ENCODE measurements at places on chromosomes 12 and 14.
A peak's percentile ranks its signal among the peaks of the same experiment; 100 is the strongest.

DNA sequence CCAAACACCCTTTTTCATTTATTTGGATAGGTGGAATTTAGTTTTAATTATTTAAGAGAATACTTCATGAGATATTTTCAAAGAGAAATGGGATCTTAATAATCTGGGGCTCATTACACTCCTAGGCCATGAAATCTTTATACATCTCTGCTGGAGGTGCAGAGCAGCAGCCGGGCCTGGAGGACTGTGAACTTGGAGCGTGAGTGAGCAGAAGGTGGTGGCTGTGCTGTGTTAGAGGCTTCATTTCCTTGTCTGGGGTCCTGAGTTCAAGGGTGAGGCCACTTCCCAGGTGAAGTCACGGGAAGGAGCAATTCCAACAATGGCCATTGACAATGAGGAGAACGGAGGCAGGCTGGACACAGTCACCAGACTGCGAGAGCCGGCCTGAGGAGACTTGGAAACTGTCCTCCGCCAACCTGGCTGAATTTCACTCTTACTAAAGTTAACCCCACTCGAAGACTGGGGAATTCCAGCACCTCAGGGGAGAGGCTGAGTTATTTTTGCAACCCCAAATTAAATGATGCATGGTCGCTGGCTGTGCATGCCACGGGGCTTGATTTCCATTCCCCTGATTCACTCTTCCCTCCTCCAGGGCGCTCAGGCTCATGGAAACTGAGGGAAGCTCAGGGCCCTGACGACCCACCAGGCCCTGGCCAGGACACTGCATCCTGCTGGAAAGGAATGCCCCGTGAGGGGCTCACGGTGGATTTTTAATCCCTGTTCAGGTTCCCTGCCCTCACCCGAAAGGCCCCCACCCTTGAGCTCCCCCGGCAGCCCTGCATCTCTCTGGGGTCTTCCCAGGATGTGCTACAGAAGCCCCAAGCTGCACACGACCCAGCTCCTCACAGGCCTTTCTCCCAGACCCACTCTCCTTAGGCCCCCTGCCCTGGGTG, 22.6 kb upstream of the TRAF3 start:
- no peak for DNase-seq

DNA sequence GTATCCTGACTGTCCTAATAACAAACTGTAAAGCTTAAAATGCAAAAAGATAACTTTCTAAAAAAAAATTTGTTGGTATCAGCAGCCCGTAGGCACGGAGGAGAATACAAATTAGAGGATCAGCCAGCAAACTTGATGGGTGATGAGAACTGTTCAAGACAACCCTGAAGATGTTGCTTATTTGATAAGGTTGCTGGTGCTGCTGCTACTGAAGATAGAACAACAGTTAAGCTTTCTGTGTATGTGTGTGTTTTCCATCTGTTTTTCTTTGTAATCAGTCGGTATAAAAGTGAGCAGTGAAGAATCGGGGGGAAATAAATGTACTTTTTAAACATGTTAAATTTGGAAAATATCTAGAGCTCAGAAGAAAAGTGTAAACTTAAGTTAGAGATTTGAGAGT, 67.4 kb upstream of the POC1B start:
- DNase-seq, result no peak

DNA sequence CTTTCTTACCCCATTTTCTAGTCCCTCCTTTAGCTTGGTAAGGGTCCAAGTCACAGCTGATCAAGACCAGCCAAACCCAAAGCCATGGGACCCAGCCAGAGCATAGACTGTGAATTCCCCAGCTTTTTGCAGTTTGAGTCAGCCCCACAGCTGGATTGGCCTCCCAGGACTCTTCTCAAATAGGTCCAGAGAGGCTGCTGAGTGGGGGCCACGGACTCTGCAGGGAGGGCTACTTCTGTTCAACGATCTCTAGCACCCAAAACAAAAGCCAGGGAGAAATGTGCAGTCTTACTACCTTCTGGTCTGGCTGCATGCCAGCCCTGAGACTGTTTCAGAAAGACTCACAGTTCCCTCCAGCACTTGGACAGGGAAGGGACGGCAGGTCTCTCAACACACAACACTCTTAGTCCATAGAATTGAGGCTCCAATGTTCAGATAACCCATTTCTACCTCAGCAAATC, 1.6 kb downstream of the VDR start:
- no peak for DNase-seq

- peak; percentile 39 for DNase-seq
Observed at GRCh38 chr12:40010899-40011774, 94.7 kb downstream of the SLC2A13 start.

DNA sequence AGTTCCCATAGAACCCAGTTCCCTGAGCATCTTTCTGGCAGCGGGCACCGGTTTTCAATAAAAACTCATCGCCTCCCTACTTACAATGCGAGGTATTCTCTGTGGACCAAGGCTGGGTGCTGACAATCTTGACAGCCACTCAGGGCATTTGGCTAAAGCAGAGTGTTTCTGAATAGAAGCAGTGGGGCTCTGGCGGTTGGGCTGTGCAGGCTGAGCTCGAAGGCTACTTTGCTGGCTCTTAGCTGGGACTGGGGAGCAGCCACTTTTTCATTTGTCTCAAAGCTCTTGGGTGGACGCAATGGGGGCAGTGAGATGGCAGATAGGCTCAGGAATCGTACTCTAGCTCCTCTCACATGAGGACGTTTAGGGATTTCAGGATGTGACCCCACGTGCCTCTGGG, 151.8 kb downstream of the UNC79 start:
- DNase-seq, result no peak

GRCh38 chr14:20662968-20663732, 21.2 kb upstream of the RNASE4 start:
- peak; percentile 50 for DNase-seq

DNA sequence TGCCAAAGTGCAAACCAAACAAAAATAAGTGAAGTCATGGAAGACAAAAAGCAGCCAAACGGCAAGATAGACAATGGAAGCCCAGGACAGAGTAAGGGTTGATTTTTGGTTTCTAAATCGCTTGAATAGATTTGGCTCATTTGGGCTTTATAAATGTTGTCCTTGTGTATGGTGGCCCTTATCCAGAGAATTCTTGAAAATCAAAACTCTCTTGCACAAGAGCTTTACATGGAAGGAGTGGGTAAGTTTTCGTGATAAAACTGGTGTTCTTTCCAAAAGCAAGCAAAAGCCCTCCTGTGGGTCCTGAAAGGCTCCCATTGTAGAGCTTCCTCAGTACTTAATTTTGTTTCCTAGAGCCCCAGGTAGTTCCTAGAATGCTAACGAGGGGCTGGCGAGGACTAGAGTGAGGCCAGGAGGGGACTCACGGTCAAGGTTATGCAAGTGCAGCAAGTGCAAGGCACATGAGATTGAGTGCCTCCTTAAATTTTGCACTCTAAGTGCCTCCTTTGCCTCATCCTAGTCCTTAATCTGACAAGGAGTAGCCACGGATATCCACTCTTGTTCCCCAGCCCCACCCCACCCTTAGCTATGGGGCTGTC, 4.1 kb downstream of the SIX6 start:
- DNase-seq, result no peak

- DNase-seq, result no peak
Observed at GRCh38 chr14:70130482-70130881, 58.3 kb downstream of the SLC8A3 start.

DNA sequence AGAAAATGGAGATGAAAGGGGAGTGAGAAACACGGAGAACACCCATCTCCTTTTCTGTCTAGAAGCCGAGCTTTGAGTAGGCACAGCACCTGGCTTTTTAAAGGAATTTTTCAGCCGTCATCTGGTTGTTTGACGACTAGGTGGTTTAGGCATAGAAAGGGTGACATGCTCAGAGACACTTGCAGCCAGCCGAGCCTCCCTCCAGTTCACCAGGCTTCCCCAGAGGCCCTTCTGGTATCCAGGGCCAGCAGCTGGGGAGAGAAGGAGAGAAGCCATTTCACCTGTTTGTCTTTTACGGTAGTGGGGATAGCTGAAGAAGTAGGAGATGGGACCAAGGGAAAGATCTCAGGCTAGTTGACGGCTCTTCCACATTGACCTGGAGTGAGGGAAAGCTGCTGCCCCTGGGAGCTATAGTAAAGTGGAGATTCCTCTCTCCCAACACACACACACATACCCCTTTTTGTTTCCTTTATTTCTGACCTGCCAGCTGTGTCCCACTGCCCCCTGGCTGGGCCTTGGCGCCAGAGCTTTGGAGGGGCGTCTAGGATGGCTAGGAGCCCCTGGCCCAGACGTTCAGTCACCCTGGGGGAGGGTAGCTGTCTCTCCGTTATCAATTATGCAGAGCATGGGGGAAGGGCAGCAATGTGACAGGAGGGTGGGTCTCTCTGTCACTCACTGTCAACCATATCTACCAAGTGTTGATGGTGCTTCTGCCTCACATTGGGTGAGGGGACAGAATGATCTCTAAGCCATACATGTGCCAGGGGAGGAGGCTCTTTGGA, 5.5 kb downstream of the MAP3K12 start:
- no peak for DNase-seq

GRCh38 chr12:6963791-6964413, 6.6 kb downstream of the PHB2 start:
- no peak for DNase-seq

DNA sequence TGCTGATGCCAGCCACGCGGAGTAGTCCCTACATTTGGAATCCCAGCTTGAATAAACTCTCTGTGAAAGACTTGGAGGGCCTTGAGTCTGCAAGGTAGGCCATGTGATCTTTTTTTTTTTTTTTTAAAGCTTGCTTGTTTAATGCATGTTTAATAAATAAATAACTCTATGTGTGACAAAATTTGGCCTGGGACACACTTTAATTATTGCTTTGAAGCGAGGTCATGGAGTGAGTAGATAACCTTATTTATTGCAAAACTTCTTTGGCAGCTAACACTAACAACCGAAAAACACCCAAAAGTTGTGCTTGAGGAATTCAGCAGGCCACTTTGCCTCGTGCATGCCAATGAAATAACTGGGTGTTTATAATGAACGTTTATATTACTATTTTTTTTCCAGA, 382.2 kb downstream of the FLRT2 start:
- no peak for DNase-seq

DNA sequence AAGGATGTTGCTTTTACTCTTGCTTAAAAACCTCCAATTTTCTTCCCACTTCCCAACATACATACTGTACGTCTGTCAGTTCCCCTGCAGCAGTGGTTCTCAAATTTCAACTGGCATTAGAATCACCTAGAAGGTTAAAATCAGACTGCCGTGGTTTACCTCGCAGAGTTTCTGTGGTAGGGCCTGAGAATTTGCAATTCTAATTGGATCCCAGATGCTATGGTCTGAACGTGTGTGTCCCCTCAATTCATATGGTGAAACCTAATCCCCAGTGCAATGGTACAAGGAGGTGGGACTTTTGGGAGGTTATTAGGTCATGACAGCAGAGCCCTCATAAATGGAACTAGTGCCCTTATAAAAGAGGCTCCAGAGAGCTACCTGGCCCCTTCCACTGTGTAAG, 226.9 kb downstream of the CRADD start:
- no peak for DNase-seq
